ENCODE measurements at places on chromosomes 11 and 22. TPM values are rescaled to one million over a fixed set of nuclear protein-coding genes. Genes with fewer than 3 reads are reported as not detected.

- H3K36me3 ChIP-seq = peaks cover 46% of the 10 kb centered on the region
- DNase-seq = no peak
- H3K27ac ChIP-seq = no peak overlapping the region
- no peaks in the 10 kb centered on the region for H3K27me3 ChIP-seq
- no peak overlapping the region for H3K4me3 ChIP-seq
Measured at GRCh38 chr11:43732225-43732624, 51.7 kb downstream of the HSD17B12 start.

GRCh38 chr11:103907548-103908455, 128.6 kb upstream of the DDI1 start:
- no peak overlapping the region for H3K4me3 ChIP-seq
- no peaks in the 10 kb centered on the region for H3K36me3 ChIP-seq
- no peak overlapping the region for H3K27ac ChIP-seq
- H3K27me3 ChIP-seq = no peaks in the 10 kb centered on the region

GRCh38 chr11:65868076-65868667, 4.4 kb downstream of the EFEMP2 start:
- DNase-seq = no peak
- H3K36me3 ChIP-seq = peaks cover 14% of the 10 kb centered on the region
- peak overlapping the region; percentile 38 for H3K27ac ChIP-seq
- H3K4me3 ChIP-seq = no peak overlapping the region

- H3K27ac ChIP-seq = no peak overlapping the region
- H3K4me3 ChIP-seq = no peak overlapping the region
- no peak for DNase-seq
- H3K27me3 ChIP-seq = no peaks in the 10 kb centered on the region
Measured at GRCh38 chr11:35365961-35366360, 53.4 kb downstream of the SLC1A2 start.

DNA sequence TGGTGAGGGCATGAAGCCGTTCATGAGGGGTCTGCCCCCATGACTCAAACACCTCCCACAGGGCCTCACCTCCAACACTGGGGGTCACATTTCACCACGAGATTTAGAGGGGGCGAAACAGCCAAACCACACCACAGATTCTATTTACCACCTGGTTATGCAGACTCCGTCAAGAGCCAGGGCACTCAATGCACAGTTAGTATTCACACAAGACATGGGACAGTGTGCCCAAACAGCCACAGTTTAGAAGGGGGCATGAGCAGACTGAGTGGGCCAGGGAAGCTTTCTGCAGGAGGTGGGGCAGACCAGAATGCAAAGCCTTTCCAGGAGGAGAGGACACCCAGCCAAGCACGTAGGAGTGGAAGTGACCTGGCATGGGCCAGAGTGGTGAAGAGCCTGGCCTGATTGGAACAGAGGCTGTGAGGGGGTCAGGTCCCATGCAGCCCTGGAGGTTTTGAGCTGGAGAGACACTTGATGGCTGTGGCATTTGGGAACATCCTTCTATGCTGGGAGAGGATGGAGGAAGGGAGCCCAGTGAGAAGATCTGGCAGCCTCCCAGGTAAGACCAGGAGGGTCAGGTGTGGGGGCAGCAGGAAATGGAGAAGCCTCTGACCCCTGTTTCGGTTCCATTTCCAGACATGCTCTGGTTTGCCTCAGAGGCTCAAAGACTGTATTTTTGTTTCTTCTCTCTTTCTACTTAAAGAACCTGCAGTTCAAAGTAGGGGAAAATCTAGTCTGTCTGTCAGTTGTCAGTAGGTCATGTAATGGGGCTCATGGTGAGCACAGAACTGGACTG, 199.1 kb upstream of the NCAM1 start:
- no peak overlapping the region for H3K27ac ChIP-seq
- H3K27me3 ChIP-seq = peaks cover 3% of the 10 kb centered on the region
- no peaks in the 10 kb centered on the region for H3K4me1 ChIP-seq
- no peak for DNase-seq
- H3K4me3 ChIP-seq = no peak overlapping the region

FOLR2 gene
- not detected for total RNA-seq

MUC6 gene
- not detected for total RNA-seq

MPPED1 gene
- not detected for total RNA-seq

F2 gene
- total RNA-seq = not detected

All from activated naive CD8-positive, alpha-beta T cell treated with anti-CD3 and anti-CD28 coated beads for 36 hours (primary cell).